AG08395 (cell line): ENCODE measurements at places on chromosomes 16 and 17.

DNA sequence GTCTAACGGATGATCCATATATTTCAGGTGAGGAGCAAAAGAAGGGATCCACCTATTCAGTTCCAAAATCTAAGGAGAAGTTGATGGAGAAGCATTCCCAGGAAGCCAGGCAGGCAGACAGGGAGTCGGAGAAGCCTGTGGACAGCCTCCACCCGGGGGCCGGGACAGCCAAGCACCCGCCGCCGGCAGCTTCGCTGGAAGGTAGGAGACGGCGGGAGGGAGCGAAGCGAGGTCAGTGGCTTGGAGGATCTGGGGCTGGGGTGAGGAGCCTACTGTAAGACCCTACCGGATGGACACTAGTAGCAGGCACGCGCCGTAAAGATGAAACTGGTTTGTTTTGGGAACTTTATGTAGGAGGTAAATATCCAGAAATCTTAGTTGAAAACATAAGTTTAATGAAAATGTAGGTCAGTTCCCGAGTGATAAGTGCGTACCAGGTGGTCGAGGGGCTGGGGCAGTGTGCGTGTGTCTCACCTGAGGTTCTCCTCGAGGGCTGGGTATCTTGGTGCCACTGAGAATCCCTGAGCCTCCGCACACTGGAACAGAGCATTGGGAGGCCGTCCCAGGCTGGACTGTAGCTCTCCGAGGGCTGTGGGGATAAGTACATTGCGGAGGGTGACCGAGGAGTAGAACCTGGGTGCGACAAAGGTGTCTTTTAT, 714 bp downstream of the SPATA33 start:
- peak; percentile 19 for DNase-seq

GRCh38 chr17:79372470-79373238, 238.2 kb downstream of the RBFOX3 start:
- DNase-seq: no peak

DNA sequence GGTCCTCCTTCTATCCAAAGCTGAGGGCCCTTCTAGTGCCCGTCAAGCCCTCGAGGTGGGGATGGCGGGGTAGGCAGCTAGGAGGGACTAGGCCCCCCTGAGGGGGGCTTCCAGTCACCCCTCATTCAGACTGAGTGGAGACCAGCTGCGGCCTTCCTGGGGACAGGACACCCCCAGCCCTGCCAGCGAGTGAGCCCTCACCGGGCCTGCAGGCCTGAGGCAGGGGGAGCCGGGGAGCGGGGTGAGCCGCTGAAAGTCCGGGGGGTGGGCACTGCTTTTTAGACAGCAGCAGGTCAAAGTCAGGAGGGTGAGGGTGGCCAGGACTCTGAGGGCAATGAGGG, 8.7 kb upstream of the KREMEN2 start:
- DNase-seq: no peak

DNA sequence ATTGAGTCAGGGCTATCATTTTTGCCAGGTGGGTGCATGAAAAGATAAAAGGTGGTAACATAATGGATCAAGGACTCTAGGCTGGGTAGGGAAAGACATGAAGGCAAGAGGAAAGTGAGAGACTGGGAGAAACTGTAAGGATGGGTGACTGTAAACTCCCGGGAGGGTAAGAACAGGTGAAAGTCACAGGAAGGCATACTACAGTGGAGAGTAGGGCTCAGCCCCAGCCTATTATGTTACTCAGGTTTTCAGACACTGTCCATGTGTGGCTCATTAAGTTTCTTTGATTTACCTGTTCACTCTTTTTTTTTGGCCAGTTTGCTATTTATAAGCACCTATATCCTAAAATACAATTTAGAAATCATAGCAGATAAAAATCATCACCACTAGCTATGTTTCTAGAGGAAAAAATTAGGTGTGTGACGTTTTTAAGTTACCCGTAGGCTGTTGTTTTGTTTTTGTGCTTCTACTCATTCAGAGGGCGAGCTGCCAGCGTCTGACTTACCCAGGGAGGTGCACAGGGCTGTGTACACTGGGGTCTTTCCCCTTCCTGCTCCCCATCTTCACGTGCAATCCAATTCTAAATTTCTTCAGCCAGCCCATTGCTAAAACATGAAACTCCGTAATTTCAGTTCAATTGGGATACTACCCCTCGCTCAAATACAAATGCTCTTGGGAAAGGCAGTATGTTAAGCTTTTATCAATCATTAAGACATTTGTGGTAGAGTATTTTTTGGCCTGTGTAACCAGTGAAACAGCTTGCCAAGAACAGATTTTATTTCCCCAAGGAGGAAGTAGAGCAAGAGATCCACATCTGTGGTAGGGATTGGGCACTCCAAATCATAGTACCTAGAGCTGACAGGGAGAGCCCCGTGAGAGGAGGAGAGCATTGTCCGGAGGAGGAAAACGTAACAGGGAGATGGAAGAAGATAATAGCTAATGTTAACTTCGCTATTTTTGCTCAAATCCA, 21.7 kb upstream of the VWA3A start:
- no peak for DNase-seq

DNA sequence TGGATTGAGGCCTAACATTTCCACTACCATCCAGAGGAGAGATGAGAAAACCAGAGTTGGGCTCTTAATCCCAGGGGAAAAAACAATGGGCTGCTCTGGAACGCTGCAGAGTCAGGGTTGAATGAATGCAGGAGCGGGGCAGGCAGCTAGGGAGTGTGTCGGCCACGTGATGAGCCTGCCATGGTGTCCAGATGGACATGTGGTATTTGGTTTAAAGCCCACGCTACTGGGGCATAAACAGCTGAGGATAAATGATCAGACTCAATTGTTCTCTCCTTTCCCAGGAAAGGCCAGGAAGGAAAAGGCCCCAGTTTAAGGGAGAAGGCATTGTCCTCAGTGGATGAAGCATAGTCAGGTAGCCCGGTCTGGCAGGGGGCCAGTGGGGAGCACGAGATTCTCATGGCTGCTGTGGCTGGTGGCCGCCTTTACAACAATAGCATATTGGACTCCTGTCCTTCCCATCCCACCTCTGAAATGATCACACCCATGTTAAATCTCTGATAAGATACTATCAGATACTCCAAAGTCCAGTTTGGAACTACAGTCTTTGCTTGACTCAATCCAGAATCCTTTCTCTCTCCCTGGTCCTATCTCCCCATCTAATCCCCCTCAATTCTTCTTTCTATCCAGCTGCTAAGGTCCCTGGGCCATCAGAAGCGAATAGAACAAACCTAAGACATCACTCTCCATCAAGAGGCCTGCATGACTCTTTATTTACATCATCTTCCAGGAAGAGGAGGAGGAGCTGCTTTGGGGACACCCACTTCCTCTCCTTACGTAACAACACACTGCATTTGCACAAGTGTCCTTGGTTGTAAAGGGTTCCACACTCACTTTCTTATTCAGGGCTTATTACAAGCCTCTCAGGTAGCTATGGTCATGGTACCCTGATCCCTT, 20.4 kb downstream of the CA4 start:
- DNase-seq: no peak

- DNase-seq: no peak
Observed at GRCh38 chr17:73336408-73337329, 24.9 kb upstream of the CDC42EP4 start.

GRCh38 chr17:10081571-10082169, 116.7 kb downstream of the GAS7 start:
- DNase-seq: no peak

- no peak for DNase-seq
Observed at GRCh38 chr17:47230864-47231263, 21.7 kb downstream of the MYL4 start.
